ENCODE measurements at places on chromosomes 4 and X. TPM values are rescaled to one million over a fixed set of nuclear protein-coding genes. Genes with fewer than 3 reads are reported as not detected.

DNA sequence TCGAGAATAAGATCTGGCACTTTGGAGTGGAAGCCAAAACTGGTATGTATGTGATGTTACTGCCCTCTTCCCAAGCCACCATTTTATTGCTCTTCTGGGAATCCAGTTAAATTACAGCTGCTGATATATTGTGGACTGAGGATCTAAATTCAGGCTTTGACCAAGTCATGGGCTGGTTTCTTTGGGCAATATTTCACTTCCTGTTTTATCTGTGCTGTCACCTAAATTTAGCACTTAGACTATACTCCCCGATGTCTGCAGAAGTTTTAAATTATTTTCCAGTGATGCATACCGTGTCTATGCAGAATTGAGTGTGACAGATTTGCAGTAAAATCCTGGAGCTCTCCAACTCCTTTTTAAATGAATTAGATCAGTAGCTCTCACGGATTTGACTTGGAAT, 100.0 kb downstream of the TEX13A start:
- H3K4me1 ChIP-seq, result no peaks in the 10 kb centered on the region
- no peaks in the 10 kb centered on the region for H3K27me3 ChIP-seq
- H3K4me3 ChIP-seq, result no peak overlapping the region
- H3K27ac ChIP-seq, result no peak overlapping the region

The CTAG1A gene
- total RNA-seq, result not detected

GRCh38 chr4:168380290-168380689, 61.7 kb upstream of the DDX60 start:
- H3K27ac ChIP-seq, result no peak overlapping the region
- DNase-seq, result no peak
- no peaks in the 10 kb centered on the region for H3K4me1 ChIP-seq
- no peaks in the 10 kb centered on the region for H3K36me3 ChIP-seq

DNA sequence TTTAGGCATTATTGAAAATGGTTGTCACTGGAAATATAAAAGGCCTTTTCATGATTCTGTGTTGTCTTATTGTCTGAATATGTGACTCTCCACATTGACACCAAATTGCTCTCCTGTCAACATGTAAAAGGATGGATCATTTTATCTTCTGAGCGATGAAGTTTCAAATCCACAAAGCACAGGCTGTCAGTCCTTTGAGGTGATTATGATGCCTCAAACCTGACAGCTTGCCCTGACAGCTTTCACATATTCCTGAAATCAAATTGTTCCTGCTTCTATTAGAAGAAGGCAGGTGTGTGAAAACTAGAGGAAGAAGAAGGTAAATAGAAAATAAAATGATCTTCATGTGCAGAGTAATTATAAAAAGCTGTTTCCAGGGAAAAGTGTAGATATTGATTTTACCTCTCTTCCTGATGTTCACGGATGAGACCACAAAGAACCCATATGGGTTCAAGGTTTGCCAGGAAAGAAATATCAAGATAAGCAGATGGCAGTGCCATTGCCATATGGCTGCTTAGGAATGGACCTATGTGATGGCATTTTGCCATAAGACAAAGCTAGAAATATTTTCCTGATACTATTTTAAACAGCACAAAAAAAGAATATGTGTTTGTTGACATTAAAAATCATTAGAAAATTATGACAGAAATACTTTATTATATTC, 1006.3 kb upstream of the AGA start:
- DNase-seq, result no peak
- no peak overlapping the region for H3K27ac ChIP-seq
- H3K27me3 ChIP-seq, result no peaks in the 10 kb centered on the region
- H3K4me1 ChIP-seq, result no peaks in the 10 kb centered on the region

DNA sequence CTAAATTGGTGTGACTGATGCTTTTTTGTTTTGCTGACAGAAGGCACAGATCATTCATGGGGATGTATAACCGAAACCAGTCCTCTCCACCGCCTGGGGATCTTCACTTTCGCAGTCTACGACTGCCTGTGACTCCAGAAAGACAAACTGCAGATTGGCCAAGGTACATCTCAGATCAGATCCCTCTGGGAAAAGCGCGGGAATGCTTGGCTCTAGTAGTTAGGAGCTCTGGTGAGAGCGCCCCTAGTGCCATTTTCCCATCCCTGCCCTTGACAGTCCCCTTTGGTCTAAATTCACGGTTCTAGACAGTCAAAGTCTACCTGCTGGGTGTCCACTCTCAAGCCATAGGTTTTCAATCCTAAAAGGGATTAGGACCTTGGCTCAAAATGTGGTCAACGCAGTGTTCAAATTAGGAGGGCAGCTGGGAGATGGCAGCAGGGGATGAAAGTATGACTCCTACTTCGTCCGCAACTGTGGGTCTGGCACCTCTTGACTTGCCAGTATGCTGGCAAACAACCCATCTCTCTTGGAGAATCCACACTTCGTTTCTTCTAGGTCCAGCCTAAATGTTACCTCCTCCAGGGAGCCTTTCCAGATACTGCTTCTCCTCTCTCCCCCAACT, 6.9 kb upstream of the HAND2 start:
- DNase-seq, result no peak
- H3K36me3 ChIP-seq, result no peaks in the 10 kb centered on the region
- peaks cover 2% of the 10 kb centered on the region for H3K4me1 ChIP-seq

- H3K27me3 ChIP-seq, result no peaks in the 10 kb centered on the region
- H3K27ac ChIP-seq, result no peak overlapping the region
- no peak overlapping the region for H3K4me3 ChIP-seq
- H3K4me1 ChIP-seq, result no peaks in the 10 kb centered on the region
Measured at GRCh38 chrX:41721590-41721989, 2.4 kb upstream of the GPR82 start.

DNA sequence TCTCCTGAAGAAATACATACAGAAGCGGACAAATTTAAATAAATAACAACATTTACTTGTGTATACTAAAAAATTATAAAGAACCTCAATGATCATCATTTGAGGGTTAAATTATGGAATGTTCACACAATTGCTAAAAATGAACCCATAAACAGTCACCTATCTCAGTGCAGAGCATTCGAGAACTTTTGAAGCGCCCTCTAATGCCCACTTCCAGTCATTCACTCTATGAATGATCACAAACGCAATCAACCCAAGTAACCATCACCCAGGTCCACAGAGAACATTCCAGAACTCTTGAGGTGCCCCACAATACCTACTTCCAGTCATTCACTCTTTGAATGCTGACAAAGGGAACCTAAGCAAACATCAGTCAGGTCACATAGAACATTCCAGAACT, 103.5 kb upstream of the PLAC1 start:
- no peak for DNase-seq
- H3K27me3 ChIP-seq, result no peaks in the 10 kb centered on the region
- no peaks in the 10 kb centered on the region for H3K4me1 ChIP-seq
- no peak overlapping the region for H3K4me3 ChIP-seq
- no peaks in the 10 kb centered on the region for H3K36me3 ChIP-seq
- H3K27ac ChIP-seq, result no peak overlapping the region

- DNase-seq, result peak; percentile 23
- H3K4me3 ChIP-seq, result no peak overlapping the region
- H3K4me1 ChIP-seq, result no peaks in the 10 kb centered on the region
- H3K27me3 ChIP-seq, result no peaks in the 10 kb centered on the region
Measured at GRCh38 chr4:8617486-8618040, 25.0 kb downstream of the CPZ start.

- no peaks in the 10 kb centered on the region for H3K27me3 ChIP-seq
- H3K4me3 ChIP-seq, result no peak overlapping the region
- no peak for DNase-seq
- H3K4me1 ChIP-seq, result no peaks in the 10 kb centered on the region
- no peak overlapping the region for H3K27ac ChIP-seq
- H3K36me3 ChIP-seq, result no peaks in the 10 kb centered on the region
Measured at GRCh38 chr4:118736900-118737299, 51.7 kb downstream of the METTL14 start.

All from ovary (tissue), 10 donors.